ENCODE measurements at places on chromosomes 12 and 14. TPM values are rescaled to one million over a fixed set of nuclear protein-coding genes. Genes with fewer than 3 reads are reported as not detected.
A peak's percentile ranks its signal among the peaks of the same experiment; 100 is the strongest.

- DNase-seq: no peak
Measured at GRCh38 chr14:31567655-31568054, 6.5 kb downstream of the NUBPL start.

GRCh38 chr14:91153360-91153759 lies 39.5 kb downstream of the DGLUCY start:
- DNase-seq: no peak

- no peak for DNase-seq
Measured at GRCh38 chr12:810671-811415, 58.5 kb downstream of the WNK1 start.

DNA sequence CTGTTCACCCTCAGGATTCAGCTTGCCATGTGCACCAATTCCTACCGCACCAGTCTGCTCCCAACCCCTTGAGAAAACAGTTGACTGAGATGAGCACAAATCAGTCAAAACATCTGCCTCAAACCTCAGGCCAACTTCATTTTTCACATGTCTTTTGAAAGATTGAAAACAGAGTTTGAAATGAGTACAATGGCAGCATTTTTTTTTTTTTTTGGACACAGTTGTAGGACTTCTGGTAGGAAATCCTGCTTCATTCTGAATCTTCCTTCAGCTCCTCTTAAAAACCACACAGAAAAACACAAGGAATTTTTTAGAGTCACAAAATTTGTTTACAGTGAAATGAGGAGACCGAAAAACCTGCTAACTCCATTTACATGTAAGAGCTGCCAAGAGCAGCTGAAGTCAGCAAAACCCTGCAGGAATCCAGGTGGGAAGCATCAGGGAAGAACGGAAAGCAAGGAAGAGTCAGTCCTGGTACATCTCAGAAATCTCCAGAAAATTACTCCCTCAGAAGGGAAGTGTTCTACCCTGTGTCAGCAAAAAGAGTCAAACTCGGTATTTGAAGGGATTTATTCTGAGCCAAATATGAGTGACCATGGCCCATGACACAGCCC lies 100.3 kb upstream of the TMTC1 start:
- no peak for DNase-seq

GRCh38 chr12:118354903-118355302 lies 17.8 kb downstream of the TAOK3 start:
- DNase-seq: no peak

- peak; percentile 33 for DNase-seq
Measured at GRCh38 chr12:90111791-90112580, 403.3 kb upstream of the ATP2B1 start.

GRCh38 chr12:53695152-53696145 lies 19.6 kb upstream of the ATP5MC2 start:
- DNase-seq: no peak

SERPINA10 gene
- polyA plus RNA-seq: not detected
